Hippocampal formation (tissue), 2 donors: ENCODE measurements at places on chromosomes 7 and 10.

GRCh38 chr10:70378122-70378521, 4.3 kb downstream of the LRRC20 start:
- no peak for DNase-seq

GRCh38 chr7:47669178-47669891, 87.4 kb upstream of the TNS3 start:
- no peak for DNase-seq

GRCh38 chr7:50047716-50048115, 45.3 kb downstream of the ZPBP start:
- DNase-seq: no peak

DNA sequence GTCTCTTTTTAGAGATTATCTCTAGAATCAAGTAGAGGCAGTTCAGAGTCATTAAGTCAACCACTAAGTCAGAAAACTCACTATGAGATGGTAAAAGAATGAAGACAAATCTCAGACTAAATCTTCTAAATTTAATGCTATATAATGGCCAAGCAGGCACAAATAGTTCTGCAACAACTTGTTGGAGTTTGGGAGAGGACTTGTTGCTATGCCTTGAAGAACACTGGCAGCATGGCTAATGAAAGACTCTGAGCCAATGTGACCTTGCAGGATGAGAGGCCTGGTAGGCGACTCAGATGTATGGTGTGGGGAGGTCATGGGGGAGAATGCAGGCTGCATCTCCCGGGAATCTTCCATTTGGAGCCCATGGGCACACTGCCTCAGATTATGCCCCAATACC, 128.7 kb downstream of the C1GALT1 start:
- DNase-seq: no peak

GRCh38 chr7:23332910-23333612, 33.9 kb downstream of the MALSU1 start:
- DNase-seq: no peak

- DNase-seq: no peak
These were observed 57.2 kb upstream of the SMNDC1 start for GRCh38 chr10:110361800-110362456.

DNA sequence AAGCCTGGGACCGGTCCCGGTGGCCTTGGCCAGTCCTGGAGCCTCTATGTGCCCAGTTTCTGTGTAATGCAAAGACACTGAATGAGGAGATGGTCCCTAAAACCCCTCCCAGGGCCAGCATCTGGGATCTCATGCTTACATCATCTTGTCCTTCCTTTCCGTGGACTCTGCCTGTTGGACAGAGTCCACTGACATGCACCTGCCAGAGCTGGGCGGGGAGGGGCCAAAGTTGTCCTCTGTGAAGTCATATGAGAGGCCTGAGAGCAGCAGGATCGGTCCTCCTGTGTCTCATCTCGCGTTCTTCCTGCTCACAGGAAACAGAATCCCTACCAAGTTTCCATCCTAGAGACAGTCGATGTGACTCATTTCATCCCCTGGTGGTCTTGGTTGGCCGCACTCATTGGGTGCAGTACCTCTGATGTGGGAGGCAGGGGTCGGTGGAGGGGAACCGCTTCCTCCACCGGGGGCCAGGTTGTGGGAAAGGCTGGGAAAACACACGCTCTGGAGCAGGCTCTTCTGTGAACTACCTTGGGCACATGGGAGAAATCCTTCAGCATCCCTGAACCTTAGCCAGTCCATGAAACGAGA, 389.6 kb upstream of the PODXL start:
- no peak for DNase-seq

DNA sequence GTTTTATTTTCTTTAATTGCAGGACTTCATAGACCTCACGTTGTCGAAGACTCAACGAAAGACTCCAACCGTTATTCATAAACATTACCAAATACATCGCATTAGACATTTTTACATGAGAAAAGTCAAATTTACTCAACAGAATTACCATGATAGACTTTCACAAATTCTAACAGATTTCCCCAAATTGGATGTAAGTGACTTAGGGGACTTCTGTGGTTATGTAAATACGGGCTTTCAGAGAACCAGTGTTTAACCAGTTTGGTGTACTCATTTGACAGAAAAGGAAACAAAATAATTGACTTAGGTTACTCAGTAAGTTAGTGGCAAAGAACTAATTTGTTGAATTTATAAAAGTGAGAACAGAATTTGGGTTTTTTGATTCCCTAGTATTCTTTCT, 4.2 kb downstream of the GTPBP4 start:
- no peak for DNase-seq

GRCh38 chr7:116328161-116328560, 117.8 kb downstream of the TES start:
- DNase-seq: no peak

- DNase-seq: no peak
These were observed 438.0 kb downstream of the ETV1 start for GRCh38 chr7:13551503-13551902.

- no peak for DNase-seq
These were observed 1169.9 kb downstream of the NXPH1 start for GRCh38 chr7:9603291-9603690.

- DNase-seq: no peak
These were observed 1.6 kb downstream of the CCDC71L start for GRCh38 chr7:106659166-106659962.

DNA sequence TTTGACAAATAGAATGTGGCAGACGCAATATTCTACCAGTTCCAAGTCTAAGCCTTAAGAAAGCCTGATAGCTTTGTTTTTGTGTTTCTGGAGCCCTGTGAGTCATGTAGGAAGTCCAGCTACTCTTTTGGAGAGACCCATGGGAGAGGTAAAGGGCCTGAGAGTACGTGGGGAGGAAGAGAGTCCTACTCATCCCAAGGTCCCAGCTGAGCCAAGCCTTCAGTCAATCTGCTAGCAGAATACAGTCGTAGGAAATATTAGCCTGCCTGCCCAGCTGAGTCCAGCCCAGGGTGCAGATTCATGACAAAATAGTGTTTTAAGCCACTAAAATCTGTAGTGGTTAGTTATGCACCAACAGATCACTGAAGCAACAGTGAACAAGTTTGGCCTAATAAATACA, 9.0 kb upstream of the GNA12 start:
- DNase-seq: no peak

DNA sequence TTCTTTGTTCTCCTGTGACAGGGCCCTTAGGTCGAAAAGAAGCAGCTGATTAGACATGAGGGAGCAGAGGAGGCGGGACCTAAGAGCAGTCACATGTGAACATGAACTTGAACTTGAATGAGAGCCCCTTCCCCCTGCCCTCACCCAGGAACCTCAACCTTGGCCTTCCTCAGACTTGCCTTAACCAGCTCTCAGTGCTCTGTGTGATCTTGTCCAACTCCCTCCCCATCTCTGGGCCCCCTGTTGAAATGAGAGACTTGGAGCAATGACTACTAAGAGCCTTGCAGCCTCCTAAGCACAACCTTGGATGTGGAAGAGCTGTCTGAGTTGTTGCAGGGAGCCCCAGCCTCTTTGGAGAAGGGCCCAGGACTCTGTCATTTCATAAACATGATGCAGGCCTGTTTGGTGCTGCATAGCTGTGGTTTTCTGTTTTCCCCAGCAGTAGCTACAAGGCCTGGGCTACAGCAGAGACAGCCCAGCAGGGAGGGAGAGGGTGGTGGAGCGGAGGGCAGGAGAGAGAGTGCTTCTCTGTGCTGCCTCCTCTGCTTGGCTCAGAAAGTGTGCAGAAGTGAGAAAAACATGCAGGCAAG, 123.9 kb upstream of the ZMIZ1 start:
- no peak for DNase-seq

DNA sequence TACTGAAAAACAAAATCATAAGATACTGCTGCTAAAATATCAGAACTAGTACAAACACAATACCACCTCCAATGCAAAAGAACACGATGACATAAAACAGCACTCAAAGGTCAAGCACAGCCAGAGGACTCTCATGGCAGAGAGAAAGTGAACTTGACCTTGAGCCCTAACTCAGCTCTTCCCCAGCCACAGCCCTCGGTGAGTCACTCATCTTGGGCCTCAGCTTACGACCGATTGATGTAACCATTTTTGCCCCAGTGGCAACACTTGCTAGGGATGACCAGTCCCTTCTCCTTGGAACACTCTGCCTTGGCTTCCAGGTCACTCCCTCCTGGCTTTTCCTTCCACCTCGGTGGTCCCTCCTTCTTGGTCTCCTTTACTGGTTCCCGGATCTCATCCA, 77.8 kb downstream of the JAZF1 start:
- DNase-seq: no peak

GRCh38 chr7:47540387-47541350, 41.2 kb downstream of the TNS3 start:
- DNase-seq: no peak

DNA sequence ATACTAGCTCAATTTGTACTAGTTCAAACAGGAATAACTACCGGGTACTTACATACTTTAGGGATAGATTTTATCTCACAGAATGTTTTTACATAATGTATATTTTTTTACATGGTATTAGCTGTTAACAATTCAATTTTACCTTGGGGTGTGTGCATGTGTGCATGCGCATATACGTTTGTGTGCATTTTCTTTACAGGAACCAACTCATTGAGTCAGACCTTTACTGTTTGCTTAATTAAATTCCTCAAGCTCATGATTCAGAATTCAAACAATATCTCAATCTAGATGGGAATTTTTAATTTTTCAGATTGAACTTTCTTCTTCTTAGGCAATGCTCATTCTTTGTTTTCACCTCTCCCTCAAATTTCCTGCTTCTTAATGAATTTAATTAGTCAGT, 24.7 kb upstream of the WASL start:
- no peak for DNase-seq

DNA sequence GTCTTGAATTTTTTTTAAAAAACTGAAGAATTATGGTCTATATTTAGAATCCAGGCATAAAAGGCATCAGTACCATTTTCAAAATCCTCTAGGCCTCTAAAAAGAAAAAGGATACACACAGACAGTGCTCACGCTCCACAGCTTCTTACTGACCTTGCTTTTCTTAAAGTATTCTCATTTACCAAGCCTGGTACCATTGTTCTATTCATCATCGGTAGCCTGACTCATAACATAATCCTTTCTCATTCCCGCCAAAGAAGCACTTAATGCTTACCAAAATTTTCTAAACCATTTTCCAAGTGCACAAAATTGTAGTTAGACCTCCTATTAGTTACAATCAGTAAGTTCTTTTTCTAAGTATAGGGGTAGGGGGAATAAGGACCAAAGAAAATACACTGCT, 54.6 kb downstream of the ATE1 start:
- DNase-seq: no peak

GRCh38 chr7:8442051-8442813, 8.8 kb downstream of the NXPH1 start:
- no peak for DNase-seq

- no peak for DNase-seq
These were observed 406.1 kb upstream of the AUTS2 start for GRCh38 chr7:69192134-69192533.

GRCh38 chr7:88759230-88760135, at the start of gene ZNF804B:
Gene ZNF804B (plus strand): TSS chr7:88759700. CDS start chr7:88759977, 277 bp downstream.
- no peak for DNase-seq

DNA sequence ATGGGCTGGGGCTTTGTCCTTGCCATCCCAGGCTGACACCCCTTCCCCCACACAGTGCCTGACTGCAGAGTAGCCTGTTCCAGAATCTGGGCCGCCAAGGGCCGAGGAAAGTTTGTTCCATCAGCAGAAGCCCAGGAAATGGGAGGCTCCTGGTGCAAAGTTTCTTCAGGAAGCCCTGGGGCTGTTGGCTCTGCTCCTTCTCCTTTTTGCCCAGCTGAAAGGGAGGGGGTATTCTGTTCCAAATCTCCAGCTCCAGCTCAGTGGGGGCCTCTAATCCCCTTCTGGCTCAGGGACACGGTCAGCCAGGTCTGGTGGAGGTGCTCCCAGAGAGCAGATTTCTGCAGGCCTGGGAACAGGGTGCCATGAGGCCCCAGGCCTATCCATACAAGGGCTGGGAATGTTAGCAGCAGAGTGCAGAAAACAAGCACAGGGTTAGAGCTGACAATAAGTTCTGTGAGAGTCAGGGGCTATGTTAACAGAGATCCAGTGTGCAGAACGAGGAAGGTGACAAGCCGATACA, 399.5 kb downstream of the RPS24 start:
- no peak for DNase-seq

DNA sequence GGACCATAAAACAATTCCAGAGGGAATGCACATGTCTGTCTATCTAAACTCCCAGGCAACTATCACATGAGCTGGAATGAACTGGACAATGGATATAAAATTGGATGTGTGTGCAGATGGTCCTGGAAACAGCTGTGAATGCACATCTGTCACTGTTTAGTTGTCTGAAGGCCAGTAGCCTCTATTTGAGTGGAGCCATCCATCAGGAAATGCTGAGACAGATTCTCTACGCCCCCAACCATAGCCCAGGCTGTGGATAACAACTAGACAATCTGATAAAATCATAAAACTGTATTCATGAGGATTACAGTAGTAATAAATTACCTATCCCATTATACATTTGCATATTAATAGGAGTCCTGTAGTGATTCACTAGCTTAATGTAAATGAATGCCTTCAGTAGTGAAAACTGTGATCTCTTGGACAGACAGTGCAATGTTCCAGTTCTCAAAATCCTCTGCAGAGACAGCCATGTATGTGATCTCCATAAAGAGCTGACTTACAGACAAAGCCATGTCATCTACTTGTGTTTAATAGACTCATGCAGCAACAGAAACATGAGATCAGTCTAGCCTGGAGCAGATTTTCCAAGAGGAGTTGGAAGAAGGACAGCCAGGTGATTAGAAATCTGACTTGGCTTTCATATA, 907.6 kb downstream of the KCNMA1 start:
- no peak for DNase-seq

DNA sequence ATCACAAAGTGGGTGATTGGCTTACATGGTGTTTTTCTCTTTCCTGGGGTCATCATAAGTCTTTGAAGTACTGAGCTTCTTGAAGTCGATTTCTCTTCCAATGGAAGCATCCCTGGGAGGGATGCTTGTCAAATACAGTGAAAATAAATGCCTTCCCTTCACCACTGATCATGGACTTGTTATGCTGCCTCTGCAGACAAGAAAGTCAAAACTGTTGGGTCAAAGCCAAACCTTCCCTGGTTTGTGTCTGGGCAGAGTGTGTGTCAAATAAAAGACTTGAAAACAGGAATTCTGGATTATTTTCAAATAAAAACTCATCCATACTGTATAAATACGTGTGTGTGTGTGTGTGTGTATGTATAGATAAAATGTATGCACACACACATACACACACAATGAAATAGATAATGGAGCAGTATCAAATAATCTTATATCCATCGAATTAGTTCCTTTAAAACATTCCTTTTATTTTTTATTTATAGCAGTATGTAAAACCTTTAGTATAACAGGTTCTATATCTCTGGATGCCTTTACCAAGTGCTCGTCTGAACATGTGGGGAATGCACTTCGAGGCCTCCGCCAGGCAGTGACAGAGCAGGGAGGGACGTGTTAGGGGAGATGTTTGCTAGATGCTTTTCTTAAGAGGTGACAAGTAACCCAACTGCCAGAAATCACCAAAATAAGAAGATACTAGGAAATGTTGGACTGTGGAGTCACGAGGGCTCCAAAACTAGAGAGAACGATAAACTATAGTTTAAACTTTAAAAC, 27.2 kb upstream of the WNT16 start:
- no peak for DNase-seq

DNA sequence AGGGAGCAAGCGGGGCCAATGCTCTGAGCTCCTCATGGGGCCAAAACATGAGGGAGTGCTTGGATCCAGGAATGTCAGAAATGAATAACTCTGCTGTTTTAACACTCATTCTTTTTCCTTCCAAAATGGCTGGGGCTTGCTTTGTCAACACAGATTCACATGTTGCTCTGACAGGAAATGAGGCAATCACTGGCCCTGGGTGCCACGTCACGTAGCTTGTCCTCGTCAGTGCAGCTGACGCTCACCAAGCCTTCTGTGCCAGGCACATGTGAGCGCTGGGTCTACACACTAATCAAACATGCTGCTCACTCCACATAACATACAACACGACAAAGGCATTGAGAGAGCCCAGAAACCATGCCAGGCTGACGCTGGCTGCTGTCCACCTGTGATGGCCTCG, 198.9 kb downstream of the WDR37 start:
- no peak for DNase-seq
